ENCODE measurements at places on chromosomes 16 and 17.

DNA sequence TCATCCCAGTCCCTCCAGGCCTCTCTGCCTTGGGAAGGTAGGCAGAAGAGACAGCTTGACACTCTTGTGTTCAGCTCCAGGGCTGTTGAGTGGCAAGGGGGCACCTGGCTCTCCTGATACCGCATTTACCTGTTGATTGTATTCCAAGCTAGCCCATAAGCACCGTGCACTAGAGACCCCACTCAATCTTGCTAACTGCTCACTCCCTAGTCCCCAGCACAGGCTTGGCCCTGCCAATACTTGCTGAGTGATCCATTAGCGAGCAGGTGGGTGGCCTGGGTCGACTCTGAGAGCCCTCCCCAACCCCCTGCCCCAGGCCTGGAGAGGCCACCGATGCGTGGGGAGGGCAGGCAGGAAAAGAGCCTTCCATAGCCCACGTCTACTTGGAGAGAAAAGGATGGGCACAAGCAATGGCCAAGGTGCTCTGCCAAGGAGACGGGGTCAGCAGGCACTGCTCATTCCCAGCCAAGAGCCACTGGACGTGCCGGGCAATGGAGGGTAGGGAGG is 29.5 kb downstream of the FA2H start:
- no peak for DNase-seq

GRCh38 chr17:14921936-14922335 is 343.2 kb downstream of the PMP22 start:
- no peak for DNase-seq

GRCh38 chr16:68992521-68992920 is 112.9 kb upstream of the HAS3 start:
- DNase-seq: no peak

DNA sequence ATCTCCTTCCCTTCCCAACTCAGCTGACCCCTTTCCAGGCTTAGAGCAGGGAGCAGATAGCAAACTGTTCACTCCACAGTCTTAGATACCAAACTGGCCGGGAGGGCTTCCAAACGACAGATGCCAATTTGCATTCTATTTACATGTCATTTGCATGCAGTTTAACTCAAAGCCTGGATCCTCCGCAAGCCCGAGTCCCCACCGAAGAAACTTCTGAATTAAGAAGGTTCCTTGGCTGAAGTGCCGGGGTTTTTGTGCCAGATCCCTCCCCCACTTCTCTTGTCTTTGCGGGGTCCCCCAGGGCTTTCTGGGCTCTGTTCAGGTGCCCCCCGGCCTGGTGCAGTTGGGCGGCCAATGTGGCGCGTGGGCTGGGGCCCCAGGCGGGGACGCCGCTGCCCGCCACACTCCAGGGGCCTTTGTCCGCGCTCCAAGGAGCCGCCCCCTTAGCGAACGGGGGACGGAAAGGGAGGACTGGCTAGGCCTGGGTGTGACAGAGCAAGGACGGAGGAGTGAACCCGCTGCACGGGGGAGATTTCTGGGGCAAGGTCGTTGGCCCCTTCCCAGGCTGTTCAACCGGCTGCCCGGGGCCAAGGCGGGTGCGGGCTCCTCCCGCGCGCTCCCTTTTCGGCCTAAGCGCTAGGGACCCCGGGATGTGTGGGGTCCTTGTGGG is 1.2 kb downstream of the GPRC5B start:
- peak; percentile 65 for DNase-seq

GRCh38 chr16:56691885-56692284 is 9.6 kb downstream of the MT1X start:
- no peak for DNase-seq

DNA sequence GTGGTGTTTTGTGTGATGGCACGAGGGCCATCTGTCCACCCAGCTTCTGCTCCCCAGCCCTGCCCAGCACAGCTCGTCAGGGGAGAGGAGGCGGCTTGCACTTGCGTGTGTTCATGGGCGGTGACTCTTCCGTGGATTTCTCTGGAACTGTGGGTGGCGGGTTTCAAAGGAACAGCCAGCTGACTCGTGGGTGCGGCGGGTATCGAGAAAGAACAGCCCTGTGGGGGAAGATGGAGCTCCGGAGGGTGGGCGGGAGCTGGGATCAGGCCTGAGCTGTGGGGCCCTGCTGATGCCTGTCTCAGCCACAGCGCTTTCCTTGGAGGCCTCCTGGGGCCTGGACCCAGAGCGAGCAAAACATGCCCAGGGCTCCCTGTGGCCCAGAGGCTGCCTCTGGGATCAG is 13.2 kb downstream of the NAGPA start:
- DNase-seq: no peak

GRCh38 chr17:80796430-80796861 is 195.2 kb upstream of the CHMP6 start:
- no peak for DNase-seq

GRCh38 chr16:30003670-30004423 is 7.0 kb downstream of the DOC2A start:
- DNase-seq: no peak

DNA sequence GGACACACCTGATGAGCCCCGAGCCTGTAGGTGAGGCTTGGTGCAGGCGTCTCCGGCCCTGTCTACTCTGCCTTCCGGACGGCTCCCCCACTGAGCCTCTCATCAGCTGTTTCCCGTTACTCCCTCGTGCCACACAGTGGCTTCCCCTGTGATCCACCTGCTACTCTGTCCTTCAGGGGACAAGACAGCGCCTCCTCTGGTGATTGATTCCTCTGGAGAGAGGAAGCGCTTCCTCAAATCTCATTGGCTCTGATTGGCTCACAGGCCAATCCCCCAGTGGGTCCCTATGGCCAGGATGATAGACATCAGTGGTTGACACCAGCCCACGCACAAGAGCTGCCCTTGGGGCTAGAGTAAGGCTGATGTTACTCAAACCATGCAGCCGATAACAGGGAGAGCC is 24.0 kb downstream of the RNF213 start:
- DNase-seq: no peak

GRCh38 chr16:72971370-72971769 is 76.6 kb downstream of the ZFHX3 start:
- no peak for DNase-seq

- DNase-seq: no peak
Measured at GRCh38 chr16:73724503-73724902, 572.1 kb upstream of the PSMD7 start.

- DNase-seq: peak; percentile 85
Measured at GRCh38 chr17:17722081-17722905, 41.0 kb downstream of the RAI1 start.
